ENCODE measurements at places on chromosomes 4 and X.

DNA sequence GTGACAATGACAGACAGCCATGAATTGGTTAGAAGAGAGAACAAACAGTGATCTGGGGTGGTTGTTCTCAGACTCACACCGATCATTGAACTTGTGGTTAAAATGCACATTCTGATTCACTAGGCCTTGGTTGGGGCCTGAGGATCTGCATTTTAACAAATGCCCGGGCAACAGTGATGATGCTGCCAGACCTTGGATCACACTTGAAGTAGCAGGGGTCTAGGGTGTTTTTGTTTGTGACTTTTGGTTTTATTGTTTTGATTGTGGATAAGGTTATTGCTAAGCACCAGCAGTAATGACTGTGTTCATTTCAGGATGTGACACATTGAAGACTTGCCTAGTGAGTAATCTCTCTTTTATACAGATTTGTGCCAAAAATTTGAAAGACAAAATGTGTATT lies 36.5 kb downstream of the TXLNG start:
- DNase-seq, result no peak

GRCh38 chr4:664713-665231 lies 9.3 kb downstream of the ATP5ME start:
- DNase-seq, result no peak

DNA sequence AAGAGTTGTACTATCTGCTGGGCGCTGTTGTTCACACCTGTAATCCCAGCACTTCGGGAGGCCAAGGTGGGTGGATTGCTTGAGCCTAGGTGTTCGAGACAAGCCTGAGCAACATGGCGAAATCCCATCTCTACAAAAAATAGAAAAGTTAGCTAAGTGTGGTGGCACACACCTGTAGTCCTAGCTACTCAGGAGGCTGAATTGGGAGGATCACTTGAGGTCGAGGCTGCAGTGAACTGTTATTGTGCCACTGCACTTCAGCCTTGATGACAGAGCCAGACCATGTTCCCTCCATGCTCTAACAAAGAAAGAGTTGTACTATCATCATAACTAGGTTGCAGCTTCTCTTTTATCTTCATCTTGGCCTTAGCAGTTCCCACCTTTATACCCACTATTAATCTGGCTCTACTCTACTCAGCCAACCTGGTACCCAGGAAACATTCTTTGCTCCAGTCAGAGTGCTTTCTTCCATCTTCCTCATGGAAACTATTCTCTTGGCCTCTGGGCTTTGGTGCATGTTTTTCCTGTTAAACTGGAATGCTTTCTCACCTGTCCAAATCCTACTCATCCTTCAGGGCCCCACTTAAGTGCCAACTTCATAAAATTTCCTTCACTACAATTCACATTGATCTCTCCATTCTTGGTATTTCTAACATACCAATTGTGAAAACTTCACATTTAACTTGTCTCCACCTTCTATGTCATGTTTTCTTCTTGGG lies 18.2 kb downstream of the FABP2 start:
- DNase-seq, result no peak

- no peak for DNase-seq
These were observed 29.0 kb downstream of the SGMS2 start for GRCh38 chr4:107853444-107854355.

GRCh38 chrX:76520273-76521054 lies 93.0 kb downstream of the MAGEE1 start:
- no peak for DNase-seq

GRCh38 chr4:23889391-23889790 lies 456 bp downstream of the PPARGC1A start:
- no peak for DNase-seq

- no peak for DNase-seq
These were observed 52.1 kb downstream of the PDGFRA start for GRCh38 chr4:54281054-54281766.

All from head of caudate nucleus (tissue), 42 donors.